ENCODE measurements at places on chromosomes 16 and 17. TPM values are rescaled to one million over a fixed set of nuclear protein-coding genes. Genes with fewer than 3 reads are reported as not detected.
A peak's percentile ranks its signal among the peaks of the same experiment; 100 is the strongest.

GRCh38 chr17:15406081-15406480, 61.3 kb downstream of the CDRT4 start:
- no peak for DNase-seq

DNA sequence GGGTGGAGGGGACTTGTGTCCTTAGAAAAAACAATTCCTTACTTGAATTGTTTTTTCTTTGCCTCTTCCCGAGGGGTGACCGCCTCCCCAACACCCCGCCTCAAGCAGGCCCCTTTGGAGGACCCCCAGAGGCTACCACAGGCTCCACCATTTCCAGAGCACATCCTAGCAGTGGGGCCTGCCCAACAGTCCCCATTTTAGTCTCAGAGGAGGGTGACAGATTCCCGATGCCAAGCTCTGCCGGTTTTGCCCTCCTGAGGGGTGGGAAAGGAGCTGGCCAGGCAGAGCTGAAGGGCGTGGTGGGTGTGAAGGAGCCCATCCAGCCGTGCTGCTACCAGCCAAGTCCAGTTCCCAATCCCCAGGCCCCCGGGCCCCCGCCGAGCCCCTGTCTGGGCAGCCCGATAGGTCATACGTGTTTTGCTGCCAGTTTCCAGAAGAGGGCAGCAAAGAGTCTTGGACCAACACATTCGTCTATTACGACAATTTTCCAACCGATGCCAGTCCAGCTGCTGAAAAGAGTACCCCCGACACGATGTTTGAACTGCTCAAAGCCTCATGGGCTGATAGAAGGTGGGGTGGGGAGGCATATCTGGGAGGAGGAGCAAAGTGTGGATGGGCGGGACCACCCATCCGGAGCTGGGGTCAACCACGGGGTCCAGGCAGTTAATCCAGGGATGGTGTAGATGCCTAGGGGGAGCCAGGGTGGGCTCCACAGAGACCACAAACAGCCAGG, 18.8 kb upstream of the GAA start:
- DNase-seq: peak; percentile 96

DNA sequence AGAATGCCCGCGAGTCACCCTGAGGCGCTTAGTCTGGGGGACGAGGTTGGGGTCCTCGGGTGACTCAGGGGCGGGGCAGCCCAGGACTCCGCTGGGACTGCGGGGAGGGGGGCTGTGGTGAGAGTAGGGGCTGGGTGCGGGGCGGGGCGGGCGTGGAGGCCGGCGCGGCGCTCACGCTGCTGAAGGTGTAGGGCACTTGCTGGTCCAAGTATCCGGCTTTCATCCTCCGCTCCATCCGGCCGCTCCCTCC, 832 bp downstream of the ETV4 start:
- DNase-seq: no peak

- no peak for DNase-seq
Measured at GRCh38 chr16:80754476-80754875, 49.9 kb downstream of the CDYL2 start.

DNA sequence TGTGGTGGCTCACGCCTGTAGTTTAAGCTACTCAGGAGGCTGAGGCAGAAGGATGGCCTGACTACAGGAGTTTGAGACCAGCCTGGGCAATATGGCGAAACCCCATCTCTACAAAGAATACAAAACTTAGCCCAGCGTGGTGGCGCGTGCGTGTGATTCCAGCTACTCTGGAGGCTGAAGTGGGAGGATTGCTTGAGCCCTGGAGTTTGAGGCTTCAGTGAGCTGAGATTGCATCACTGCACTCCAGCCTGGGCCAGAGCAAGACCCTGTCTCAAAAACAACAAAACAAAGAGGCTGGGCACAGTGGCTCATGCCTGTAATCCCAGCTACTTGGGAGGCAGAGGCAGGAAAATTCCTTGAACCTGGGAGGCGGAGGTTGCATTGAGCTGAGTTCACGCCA, 7.0 kb upstream of the CSNK1D start:
- DNase-seq: no peak

- peak; percentile 75 for DNase-seq
Measured at GRCh38 chr17:19705771-19706770, 10.3 kb downstream of the SLC47A2 start.

DNA sequence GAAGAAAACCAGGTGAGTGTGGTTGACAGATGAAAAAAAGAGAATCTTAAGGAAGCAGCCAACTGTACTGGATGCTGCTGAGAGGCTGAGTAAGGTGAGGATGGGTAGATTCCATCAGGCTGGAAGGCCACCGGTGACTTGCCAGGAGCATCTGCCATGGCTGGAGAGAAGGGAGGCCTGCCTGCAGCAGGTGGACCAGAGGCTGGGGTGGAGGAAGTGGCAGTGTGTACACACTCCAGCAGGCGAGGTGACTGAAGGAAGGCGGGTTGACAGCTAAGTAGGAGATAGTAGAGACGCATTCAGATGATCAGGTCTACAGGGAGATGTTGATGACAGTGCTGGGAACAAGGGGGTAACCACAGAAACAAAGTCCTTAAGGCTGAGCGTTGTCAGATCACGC, 69.5 kb downstream of the USP43 start:
- DNase-seq: no peak

GRCh38 chr16:278863-279366, 1.5 kb upstream of the ARHGDIG start:
- DNase-seq: no peak

DNA sequence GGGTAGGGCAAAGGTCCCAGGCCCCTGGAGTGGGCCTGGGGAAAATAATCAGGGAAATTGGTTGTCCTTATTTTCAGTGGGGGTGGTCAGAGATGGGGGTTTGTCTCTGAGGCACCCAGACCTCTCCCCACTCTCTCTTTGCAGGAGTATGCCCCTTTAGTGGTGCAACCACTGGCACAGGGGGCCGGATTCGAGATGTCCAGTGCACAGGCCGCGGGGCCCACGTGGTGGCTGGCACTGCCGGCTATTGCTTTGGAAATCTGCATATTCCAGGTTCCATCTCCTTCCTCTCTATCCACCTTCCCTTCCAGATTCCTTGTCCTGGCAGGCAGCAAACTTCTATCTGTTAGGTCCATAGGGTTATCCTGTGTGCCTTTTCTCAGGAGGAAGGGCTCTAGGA, 7.6 kb downstream of the PFAS start:
- DNase-seq: no peak

GRCh38 chr17:78351449-78352006, 8.3 kb downstream of the SOCS3 start:
- peak; percentile 78 for DNase-seq

- DNase-seq: no peak
Measured at GRCh38 chr17:33811984-33812577, 443.0 kb upstream of the CCL2 start.

GRCh38 chr17:67542219-67543114, 165.4 kb downstream of the PITPNC1 start:
- DNase-seq: no peak

GRCh38 chr17:75128694-75129505, 2.6 kb downstream of the NT5C start:
- DNase-seq: peak; percentile 47

DNA sequence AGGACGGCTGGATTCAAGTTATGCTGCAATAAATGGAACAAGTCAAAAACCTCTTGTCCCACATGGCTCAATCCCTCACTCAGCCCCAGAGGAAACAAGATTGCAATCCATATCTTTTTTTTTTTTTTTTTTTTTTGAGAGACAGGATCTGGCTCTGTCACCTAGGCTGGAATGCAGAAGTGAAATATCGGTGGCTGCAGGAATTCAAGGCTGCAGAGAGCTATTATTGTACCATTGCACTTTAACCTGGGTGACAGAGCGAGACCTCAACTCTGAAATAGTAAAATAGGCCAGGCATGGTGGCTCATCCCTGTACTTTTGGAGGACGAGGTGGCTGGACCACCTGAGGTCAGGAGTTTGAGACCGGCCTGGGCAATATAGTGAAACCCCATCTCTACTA, 2.7 kb upstream of the PDE6G start:
- DNase-seq: no peak

- DNase-seq: no peak
Measured at GRCh38 chr16:86643671-86644070, 65.3 kb downstream of the FOXL1 start.

- no peak for DNase-seq
Measured at GRCh38 chr16:49886554-49887094, 30.7 kb upstream of the ZNF423 start.

- DNase-seq: no peak
Measured at GRCh38 chr16:84088695-84089395, 27.9 kb downstream of the MBTPS1 start.

DNA sequence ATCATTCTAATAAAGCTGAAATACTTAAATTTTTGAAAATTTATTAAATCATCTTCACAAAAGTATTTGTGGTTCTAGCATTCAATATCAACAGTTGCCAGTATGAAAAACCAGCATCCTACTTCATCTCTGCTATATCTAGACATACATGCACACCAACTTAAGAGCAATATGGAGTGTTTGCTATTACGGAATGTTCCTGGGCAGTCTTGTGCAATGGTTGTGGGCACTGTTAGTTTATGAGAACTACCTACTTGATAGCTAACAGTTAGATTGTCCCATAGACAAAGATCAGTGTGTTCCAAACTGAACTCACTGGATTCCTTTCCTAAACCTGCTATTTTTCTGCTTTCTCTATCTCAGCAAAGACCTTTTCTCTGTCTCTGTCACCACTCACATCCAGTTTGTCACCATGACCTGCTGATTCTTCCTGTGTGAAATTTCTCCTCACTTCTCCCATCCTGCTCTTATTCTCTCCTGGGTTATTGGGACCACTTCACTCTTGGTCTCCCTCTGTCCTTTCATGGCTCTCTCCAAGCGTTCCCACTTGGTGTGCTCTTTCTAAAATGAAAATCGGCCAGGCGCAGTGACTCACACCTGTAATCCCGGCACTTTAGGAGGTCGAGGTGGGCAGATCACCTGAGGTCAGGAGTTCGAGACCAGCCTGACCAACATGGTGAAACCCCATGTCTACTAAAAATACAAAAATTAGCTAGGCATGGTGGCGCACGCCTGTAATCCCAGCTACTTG, 27.7 kb downstream of the CNTROB start:
- DNase-seq: no peak

DNA sequence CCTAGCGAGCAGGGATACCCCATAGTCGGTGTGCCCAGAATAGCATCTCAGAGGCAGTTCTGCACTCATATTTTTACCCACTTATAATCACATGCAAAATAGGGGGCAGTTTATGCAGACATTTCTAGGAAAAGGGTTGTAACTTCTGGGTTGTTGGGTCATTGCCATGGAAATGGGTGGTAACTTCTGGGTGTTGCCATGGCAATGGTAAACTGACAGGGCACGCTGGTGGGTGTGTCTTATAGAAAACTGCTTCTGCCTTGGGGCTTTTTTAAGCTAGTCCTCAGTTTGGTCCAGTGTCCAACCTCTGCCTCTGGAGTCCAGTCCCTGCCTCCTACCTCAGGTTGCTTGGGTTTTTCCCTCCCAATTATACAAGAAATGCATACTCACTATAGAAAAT, 7.4 kb upstream of the SPAG9 start:
- DNase-seq: no peak

DNA sequence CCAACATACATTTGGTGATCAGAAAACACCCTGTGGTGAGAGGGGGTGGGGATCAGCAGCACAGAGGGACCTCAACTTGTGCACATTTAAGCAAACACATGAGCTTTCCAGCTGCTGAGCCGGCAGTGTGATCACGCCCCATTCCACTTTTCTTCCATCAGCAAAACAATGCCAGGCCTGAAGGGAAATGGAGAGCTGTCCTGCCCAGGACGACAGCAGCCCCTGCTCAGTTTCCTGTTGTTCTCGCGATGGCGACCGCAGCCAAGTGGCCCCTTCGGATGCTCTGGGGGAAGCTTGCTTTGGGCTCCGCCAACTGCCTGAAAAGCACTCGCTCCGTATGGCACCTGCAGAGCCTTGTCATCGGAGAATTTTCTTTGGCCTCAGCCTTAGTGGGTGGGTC, 272.3 kb downstream of the FOXL1 start:
- no peak for DNase-seq

GRCh38 chr16:2451851-2452320, 8.0 kb upstream of the TEDC2 start:
- no peak for DNase-seq

DNA sequence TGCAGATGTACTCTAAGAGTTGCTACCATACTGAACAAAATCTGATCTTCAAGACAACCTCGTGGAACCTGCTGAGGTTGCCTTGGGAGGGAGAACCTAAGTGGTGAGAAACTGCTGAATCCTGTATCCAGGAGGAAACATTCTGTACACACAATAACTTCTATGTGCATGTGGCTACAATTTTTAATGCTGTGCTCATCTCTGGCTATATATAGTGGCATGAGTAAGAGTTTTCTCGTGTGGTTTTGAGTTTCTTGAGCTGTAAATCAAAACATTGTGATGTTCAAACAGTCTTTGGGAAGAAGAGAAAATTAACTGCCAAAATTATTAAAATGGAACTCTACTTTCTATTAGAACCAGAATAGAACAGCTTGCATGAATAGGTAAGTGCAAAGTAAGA, 206.8 kb downstream of the CA10 start:
- no peak for DNase-seq

DNA sequence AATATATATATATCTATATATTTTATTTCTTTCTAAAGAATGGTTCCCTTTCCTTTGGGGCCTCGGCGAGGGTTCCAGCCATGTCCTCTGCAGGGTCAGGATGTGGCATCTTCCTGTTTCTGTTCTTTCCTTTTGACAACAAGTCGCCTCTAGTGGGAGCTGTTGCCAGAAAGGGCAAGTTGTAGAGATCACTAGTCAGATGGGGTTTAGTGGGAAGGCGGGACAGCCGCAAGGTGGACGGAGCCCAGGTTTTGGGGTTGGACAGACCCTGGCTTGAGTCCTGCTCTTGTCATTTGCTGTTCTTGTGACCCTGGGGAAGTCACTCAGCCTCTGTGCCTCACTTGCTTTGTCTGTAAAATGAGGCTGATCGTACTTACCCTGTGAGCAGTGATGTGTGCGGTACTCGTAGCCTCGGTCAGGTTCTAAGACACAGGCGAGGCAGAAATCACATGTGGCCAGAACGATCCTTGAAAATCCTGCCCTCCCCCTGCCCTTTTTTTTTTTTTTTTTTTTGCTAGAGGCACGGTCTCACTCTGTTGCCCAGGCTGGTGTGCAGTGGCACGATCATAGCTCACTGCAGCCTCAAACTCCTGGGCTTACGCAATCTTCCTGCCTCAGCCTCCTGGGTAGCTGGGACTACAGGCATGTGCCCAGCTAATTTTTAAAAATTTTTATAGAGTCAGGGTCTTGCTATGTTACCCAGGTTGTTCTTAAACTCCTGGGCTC, 80.1 kb downstream of the ABCC6 start:
- peak; percentile 86 for DNase-seq

GRCh38 chr17:19717411-19717908, 1.1 kb upstream of the SLC47A2 start:
- DNase-seq: peak; percentile 45

The KRTAP3-1 gene
- not detected for total RNA-seq

The TRPV2 gene
- 5.5 TPM for total RNA-seq

The RNU2-1 gene
- total RNA-seq: not detected

The CHST6 gene
- total RNA-seq: 9.7 TPM

The GAST gene
- not detected for total RNA-seq

The GLP2R gene
- not detected for total RNA-seq

The SLC16A11 gene
- total RNA-seq: 0.37 TPM

The EVPL gene
- total RNA-seq: 0.26 TPM

All from H7 (cell line).